T1000 (cell line): ENCODE measurements at places on chromosomes 5 and 9.

GRCh38 chr5:16883176-16883575 is 52.9 kb downstream of the MYO10 start:
- DNase-seq = no peak

- DNase-seq = no peak
Observed at GRCh38 chr5:115713408-115713807, 87.6 kb upstream of the TMED7 start.

DNA sequence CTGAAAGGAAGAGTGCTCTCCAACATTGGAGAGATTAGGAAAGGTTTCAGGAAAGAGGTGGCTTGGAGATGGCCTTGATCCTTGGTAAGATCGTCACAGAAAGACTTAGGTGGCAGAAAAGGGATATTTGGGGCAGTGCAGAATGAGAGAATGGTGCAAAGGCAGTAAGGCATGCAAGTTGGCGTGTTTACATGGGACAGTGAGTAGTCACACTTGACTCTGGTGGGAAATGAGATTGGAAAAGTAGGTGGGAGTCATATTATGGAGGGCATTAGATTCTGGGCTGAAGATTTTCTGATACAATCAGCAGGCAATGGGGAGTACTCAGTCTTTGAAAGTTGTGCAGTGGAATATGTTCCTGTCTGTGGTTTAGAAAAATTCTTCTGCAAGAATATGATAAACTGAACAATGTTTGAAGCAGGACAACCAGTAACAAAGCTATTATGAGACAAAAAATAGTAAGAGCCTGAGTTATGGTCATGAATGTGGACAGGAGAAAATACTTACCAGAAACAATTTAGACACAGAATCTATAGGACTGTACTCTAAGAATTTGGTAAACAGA is 76.2 kb upstream of the ANKRD55 start:
- DNase-seq = no peak

GRCh38 chr9:70498866-70499265 is 84.4 kb upstream of the KLF9 start:
- DNase-seq = no peak

DNA sequence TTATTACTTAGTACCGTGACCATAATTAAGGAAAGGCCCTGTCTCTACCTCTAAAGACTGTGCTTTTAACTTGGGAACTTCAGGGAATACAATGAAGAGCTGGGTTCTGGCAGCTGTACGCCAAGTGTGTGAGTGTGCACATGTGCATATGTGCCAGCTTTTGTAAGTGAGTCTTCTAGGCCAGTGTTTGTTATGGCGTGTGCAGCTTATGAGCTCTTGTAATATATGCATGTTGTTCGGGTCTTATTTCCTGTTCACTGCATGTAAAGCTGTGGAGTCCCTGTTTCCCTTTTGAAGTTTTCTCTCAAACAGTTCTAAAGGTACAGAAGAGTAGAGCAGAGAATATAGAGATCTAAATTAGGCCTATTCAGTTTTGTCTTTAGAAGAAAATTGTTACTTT is 30.5 kb downstream of the TGFBR1 start:
- no peak for DNase-seq
